ENCODE measurements at places on chromosomes 12 and 14.

DNA sequence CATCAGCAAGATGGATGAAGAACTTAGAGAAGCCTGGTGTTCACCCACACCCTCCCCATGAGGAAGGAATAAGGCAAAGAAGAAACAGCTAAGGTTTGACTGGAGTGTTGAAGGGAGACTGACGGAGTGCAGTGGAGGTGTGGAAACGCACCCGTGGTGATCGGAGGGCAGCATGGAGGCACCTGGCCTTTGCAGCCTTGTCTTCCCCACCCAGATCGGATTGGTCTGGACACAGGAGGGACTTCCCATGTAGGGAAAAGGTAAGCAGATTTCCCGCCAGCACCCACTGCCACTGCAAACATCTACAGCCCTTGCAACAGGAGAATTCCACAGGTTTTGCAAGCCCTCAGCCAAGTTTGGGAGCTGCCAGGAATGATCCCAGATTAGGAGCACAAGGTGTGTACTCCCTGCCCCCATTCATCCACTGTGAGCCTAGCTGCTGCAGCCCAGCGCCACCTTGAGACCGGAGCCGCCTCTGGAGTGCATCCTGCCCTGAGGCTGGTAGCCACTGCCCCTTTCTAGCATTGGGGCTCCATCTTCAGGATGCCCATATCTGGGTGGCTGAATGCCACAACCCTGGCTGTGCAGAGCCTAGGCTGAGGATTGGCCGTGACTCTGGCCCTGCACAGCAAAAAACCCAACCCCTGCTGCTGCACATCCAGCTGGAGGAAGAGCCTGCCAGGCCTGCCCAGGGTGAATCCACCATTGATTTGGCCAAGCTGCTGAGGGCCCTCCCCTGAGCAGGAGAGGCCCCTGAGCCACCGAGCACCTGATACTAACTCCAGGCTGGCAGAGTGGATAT lies 411.1 kb downstream of the TMEM121 start:
- DNase-seq: no peak

- no peak for DNase-seq
Observed at GRCh38 chr12:42802785-42803189, 213.2 kb upstream of the PRICKLE1 start.

DNA sequence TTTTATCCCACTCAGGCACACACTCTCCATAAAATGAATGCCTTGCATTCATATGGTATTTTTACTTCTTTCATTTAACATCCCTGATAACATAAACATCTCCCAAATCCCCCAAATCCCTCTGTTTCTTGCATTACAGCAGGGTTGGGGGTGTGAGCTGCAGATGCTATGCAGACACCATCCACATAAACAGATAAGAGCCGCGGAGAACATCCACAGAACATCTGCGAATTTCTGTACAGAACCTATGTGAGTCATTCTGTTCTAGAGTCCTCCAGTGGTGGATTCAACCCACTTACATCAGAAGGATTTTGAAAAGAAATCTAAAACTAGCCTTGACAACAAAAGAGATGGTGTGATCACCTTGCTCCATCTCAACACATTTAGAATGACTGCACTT lies 20.3 kb downstream of the FBLN5 start:
- no peak for DNase-seq

GRCh38 chr12:8948701-8949341 lies 624 bp downstream of the M6PR start:
- peak; percentile 25 for DNase-seq

- DNase-seq: no peak
Observed at GRCh38 chr14:98548071-98548686, 723.8 kb downstream of the BCL11B start.

GRCh38 chr14:103340480-103341212 lies 6.6 kb downstream of the EIF5 start:
- DNase-seq: no peak

DNA sequence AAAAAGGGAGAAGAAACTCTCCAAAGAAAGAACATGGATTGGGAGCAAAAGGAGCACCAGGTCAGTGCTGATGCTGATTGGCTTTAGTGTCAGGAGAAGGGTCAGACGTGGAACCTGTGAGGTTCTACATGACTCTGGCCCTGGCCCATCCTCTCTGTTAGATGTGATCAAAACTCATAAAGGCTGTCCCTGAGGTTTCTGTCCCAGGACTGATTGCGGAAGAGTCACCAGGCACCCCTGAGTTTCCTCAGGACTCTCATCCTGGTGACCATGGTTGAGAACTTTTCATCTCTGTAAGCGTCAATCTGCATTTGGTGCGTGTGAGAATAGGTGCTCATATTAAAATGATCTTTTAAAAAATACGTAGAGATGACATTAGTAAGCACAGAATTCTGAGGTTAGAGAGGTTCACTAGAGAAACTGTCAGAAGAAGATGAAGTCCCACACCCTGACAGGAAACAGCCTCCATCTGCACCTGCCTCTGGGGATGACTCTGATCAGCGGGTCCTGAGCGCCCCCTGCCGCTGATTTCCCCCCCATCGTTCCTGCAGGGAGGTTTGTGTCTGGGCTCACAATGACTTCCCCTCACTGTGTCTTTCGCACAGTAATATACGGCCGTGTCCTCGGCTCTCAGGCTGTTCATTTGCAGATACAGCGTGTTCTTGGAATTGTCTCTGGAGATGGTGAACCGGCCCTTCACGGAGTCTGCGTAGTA lies 741.8 kb downstream of the TMEM121 start:
- no peak for DNase-seq

DNA sequence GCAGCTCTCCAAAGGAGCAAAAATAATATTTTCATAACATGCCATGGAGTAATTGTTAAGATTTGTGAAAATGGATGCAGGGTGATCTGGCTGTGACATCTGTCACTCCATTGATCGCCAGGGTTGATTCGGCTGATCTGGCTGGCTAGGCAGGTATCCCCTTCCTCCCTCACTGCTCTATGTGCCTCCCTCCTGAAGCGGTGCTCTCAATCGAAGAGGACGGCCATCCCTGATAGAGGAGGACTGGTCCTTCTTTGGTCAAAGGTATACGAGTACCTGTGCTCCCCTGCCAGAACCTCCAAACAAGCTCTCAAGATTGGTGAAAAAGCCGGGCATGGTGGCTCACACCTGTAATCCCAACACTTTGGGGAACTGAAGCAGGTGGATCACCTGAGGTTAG lies 47.9 kb downstream of the VCPKMT start:
- DNase-seq: no peak

DNA sequence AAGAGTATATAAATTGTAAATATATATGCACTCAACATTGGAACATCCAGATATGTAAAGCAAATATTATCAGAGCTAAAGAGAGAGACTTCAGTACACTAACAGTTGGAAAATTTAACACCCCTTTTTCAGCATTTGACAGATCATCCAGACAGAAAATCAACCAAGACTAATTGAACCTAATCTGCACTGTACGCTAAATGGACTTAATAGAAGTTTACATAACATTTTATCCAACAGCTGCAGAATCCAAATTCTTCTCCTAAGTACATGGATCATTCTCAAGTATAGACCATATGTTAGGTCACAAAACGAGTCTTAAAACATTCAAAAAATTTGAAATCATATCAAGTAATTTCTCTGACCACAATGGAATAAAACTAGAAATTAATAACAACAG lies 229.1 kb upstream of the CLEC14A start:
- no peak for DNase-seq

DNA sequence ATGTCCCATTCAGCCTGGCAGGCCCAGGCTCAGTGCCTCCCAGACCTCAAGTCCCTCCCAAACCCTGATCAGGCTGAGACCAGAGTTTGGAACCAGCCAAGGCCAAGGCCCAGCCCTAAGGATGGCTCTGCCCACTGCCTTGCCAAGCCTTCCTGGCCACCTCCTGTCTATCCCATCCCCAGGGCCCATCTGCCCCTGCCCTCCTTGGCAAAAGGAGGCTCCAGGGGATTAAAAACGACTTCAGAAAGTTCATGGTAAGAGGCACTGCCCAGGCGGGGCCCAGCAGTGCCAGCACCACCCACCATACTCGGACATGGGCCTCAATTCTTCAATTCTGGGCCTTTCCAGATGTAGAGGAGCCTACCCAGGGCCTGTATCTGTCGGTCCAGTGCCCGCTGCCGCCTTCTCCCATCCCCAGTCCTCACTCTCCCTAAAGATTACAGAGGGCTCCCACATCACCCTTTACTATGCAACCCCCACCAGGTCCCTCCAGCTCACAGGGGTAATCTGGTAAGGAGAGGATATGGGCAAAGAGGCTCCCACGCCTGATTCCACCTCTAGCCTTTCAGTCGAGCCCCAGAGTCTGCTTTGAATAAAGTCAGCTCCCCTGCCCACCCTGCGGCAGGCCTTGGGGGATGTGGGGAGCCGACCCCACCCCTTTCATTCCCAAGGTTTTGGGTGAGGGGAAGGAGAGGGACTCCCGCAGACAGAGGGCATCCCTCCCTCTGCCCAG lies 932 bp downstream of the ADCY6 start:
- no peak for DNase-seq

DNA sequence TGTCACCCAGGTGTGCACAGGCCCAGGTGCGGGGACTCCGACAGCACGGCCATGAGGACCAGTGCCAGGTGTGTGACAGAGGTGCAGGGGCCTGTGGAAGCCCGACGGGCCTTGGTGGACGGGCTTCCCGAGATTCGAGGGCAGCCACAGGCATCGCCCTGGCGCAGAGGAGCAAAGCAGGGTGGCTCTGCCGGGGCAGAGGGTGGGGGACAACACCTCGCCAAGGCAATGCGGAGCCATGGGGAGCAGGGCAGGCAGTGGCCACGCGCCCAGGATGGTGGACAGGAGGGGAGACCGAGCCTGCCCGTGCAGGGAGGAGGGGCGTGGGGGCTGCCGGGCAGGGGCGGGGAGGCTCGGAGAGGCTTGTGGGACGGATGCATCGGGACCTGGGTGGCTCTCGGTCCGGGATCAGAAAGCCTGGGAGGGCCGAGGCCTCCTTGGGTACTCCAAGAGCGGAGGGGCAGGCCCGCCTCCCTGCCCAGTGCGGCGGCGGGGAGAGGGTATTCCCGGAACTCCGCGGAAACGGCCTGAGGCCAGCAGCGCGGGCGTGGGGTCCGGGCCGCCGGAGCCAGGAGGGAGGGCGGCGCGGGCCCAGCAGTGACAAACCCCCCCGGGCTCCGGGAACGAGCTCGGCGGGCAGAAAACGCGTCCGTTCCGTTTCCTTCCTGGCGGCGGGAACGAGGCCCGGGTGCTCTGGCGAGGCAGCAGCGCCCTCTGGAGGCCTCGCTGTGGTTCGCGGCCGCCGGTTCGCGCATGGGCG lies 1.6 kb downstream of the TMEM121 start:
- peak; percentile 58 for DNase-seq

GRCh38 chr12:72570601-72571000 lies 298.4 kb downstream of the TRHDE start:
- no peak for DNase-seq

- DNase-seq: no peak
Observed at GRCh38 chr14:51533872-51534553, 117.7 kb upstream of the FRMD6 start.

DNA sequence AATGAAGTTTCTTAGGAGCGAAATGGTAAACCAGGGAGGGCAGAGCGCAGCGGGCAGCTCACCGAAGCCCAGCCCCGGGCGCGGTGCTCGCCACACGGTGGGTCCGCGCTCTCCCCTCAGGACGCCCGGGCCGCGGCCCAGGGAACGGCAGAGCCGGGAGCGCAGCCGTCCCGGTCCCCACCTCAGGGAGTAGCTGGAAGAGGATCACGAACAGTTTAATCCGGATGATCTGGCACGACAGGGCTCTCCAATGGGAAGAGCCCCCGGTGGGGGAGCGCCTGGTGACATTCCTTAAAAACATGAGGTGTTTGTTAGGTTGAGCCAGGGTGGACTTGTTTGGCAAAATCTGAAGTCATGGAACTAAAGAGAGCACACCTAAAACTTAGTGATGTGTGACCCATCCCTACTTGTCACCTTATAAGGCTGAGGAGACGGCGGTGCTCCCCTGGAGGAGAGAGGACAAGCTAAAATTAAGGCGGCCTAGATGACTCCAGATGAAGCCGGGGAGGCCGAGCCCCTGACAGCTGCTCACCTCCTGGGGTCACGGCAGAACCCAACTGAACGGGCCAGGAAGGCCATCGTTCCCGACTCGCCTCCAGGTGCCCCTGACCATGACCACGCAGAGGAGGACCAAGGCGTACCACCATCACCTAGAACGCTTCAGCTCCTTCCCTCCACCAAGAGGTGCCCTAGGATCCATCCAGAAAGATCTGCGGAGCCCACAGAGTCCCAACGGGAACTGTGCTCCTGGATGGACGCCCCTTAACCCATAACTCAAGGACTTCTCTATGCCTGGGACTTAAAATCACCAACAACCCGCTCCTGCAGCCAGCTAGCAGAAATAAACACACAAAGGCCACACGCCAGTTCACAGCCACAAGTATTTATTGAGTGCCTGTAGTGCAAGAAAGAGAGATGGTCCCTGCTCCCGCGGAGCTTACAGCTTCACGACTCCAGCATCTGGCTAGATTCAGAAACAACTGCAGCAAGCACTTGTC lies 866 bp upstream of the PITPNM2 start:
- DNase-seq: peak; percentile 34

DNA sequence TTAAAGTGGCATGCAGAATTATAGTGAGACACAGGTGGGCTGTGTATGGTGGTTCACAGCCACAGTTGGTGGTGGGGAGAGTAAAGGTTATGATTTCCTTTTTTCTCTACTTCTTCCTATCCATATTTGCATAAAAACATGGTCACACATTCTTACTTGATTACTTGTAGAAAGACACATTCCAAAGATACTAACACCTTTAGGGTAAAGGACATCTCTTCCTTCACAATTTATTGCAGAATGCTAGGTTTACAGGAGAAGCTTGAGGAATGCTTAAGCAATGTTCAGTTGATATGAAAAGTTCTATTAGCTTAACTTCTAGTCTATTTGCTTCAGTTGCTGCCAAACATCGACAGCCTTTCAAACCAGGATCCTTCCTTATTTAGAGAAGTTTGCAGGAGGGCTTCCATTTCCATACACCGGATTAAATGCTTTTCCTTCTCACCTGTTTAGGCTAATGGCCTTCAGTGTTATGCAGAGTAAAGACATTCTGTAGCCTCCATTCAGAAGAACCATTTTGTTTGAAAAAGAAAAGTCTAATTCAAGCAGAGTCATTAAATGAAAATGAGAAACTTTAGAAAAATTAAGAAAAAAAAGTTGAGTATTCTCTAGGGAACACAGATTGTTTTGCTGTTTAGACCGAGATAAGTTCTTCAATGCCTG lies 2.6 kb upstream of the PHC1 start:
- no peak for DNase-seq

DNA sequence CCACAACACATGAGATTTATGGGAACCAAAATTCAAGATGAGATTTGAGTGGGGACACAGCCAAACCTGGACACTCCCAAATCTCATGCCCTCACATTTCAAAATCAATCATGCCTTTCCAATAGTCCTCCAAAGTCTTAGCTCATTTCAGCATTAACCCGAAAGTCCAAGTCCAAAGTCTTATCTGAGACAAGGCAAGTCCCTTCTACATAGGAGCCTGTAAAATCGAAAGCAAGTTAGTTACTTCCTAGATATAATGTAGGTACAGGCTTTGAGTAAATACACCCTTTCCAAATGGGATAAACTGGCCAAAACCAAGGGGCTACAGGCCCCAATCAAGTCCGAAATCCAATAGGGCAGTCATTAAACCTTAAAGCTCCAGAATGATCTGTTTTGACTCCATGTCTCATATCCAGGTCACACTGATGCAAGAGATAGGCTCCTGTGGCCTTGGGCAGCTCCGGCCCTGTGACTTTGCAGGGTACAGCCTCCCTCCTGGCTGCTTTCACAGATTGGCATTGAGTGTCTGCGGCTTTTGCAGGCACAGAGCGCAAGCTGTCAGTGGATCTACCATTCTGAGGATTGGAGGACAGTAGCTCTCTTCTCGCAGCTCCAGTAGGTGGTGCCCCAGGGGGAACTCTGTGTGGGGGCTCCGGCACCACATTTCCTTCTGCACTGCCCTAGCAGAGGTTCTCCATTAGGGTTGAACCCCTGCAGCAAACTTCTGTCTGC lies 60.1 kb downstream of the LRIG3 start:
- DNase-seq: no peak

Measured in Caki2 (cell line).